ENCODE measurements at places on chromosomes 5 and 9.
A peak's percentile ranks its signal among the peaks of the same experiment; 100 is the strongest.

DNA sequence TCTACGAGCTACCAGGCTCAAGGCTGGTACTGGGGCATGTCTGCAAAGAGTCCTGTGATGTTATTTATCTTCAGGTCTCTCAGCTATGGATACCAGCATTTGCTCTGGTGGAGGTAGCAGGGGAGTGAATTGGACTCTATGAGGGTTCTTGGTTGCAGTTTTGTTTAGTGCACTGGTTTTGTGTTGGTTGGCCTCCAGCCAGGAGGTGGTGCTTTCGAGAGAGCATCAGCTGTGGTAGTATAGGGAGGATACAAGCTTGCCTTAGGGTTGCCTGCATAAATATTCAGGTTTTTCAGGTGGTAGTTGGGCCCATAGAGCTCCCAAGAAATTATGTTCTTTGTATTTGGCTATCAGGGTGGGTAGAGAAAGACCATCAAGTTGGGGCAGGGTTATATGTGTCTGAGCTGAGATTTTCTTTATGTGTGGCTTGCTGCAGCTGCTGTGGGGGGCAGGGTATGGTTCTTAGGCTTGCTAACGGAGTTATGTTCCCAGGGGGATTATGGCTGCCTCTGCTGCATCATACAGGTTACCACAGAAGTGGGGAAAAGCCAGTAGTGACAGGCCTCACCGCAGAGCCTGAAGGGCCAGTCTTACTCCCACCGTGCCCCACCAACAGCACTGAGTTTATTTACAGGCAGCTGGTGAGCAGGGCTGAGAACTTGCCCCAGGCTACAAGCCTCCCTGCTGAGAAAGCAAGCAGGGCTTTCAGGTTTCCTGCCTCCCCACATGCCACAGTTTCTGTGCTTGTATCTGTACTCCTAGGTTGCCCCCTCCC, 9.7 kb upstream of the RIOK2 start:
- DNase-seq, result no peak

GRCh38 chr9:68489646-68490045, 51.0 kb downstream of the TMEM252 start:
- DNase-seq, result no peak

DNA sequence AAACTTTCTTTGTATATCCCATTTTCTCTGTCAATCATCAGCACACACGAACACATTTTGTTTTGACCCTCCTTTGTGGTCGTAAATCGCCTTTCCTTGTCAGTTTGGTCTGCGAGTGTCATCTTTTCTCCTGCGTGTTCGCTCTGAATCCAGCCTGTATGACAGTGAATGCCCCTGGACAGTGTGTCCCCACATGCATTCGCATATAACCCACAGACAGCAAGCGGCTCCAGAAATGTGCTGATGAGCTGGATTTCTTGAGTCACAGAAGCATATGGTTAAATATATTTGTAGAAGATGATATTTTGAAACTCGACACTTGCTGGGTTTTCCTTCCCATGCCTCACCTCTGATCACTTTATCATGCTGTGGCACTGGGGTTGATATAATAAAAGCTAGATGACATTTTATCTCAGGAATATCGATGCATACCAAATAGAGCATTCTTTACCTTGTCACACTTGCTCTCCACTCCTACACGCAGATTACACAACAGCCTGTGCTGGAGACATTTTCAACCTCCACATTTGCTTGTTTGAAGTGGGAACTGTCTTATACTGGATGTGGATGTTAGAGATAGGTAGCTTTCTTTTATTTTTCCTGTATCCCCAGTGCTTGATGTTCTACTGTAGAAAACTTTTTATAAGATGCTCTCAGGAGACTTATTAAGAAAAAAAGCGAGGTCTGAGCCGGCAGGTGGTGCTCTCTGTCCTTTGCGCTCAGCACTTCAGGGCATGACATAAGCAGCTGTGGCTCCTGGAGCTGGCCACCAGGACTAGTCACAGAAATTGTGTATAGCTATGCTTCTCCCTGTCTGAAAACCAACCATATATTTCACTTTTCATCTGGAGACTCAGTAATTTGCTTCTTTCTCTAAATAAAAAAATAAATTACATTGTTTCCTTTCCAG, 215.1 kb downstream of the SH3GL2 start:
- no peak for DNase-seq

DNA sequence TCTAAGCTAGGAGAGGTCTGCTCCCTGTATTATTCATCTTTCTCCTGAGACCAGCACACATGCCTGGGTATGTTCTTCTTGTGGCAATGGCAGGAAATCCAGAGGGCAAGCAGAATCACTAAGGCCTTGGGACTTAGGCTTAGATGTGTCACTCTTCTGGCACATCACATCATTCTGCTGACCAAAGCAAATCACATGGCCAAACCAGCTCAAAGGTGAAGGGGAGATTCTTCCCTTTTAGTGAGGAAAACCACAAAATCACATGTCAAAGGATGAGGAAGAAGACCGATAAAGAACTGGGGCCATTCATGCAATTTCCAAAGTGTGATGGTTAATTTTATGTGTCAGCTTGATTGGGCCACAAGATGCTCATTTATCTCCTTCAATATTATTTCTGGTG, 5.7 kb upstream of the AGGF1 start:
- no peak for DNase-seq

DNA sequence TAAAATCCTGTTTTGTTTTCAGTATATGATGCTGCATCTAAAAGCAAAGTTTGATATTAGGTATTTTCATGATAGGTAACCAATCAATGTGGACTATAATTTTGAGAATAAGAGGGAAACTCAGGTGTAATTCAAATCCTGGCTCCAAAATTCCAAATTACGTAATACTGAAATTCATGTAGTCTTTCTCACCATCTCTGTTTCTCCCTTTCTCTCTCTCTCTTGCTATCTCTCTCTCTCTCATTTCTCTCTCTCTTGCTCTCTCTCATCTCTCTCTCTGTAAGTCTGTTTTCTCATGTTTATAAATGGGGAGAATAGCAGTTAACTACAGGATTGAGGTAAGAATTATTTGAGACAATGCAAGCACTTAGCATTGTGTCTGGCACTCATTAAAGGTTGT, 401.1 kb upstream of the TLE4 start:
- no peak for DNase-seq

- no peak for DNase-seq
Measured at GRCh38 chr9:137804908-137805630, 72.5 kb upstream of the CACNA1B start.

GRCh38 chr5:150604010-150604409, 36.5 kb upstream of the SYNPO start:
- no peak for DNase-seq

GRCh38 chr5:66285343-66285922, 141.3 kb downstream of the SREK1 start:
- no peak for DNase-seq

DNA sequence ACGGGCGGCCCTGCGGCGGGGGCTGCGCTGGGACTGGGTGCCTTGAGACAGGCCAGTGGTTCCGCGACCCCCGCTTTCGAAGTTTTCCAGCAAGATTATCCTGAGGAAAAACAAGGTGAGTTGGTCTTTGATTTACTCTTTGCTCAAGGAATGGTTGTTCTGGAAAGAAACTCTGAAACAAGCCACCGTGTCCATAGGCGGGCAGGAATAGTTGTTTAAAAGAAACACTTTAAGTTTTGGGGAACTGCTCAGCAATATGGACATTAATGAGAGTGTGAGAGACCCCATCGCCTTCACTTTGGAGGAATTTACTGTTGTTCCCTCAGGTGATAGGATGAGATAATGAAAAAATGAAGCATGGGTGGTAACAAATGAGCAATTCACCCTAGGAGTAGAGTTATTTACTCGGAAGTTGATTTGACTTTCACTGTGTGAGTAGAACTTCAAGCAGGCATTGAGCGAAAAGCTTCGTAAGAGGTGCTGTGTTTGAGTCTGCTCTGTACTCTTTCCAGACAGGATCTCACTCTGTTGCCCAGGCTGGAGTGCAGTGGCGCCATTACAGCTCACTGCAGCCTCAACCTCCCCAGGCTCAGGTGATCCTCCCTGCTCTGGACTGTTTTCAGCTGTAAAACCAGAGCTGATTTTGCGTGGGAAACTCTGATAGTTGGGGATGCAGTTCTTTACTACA, 1.1 kb downstream of the DMRTA1 start:
- no peak for DNase-seq

- no peak for DNase-seq
Measured at GRCh38 chr5:147935032-147935431, 28.7 kb upstream of the C5orf46 start.

DNA sequence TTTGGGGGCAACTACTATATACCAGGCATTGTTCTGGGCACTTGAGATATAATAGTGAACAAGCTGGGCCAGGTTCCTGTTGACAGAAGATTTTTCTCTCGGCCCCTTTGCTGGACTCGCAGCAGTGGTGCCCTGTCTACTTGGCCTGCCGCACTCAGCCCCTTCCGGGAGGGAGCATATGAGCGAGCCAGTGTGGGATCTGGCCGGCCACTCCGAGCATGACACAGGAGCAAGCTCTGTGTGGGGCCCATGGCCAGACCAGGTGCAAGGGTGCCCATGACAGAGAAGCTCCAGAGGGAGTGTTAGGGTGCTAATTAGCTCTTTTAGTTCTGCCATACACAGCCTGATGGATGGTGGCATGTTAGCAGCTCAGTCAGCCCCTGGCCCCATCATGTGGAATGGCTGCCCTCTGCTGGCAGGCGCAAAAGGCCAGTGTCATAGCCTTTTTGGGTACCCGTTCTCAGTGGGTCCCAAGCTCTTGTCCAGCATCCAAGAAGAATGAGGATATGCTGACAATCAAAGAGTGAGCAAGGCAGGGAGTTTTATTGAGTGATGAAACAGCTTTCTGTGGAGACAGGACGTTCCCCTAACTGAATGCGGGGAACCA, 9.3 kb upstream of the KIF4B start:
- no peak for DNase-seq

DNA sequence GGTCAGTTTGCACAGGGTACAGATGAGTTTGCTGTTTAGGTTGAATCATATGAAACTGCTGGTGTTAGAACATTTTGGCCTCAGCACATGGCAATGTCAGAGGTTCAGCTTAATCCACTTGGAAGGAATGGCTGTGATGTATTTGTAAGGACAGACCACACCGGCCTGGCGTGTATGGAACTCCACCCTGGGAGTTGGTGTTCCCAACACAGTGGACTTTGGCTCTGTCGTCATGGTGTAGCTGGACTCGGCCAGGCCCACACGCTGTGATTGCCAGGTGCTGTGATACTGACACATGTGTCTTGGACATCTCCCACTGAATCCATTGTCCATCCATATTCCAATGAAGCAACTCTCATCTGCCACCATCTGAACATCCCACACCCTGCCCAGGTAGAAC, 90.3 kb downstream of the ZNF618 start:
- no peak for DNase-seq

- no peak for DNase-seq
Measured at GRCh38 chr9:37010180-37010579, 23.9 kb downstream of the PAX5 start.

- no peak for DNase-seq
Measured at GRCh38 chr9:80175286-80176150, 603.8 kb downstream of the TLE4 start.

- DNase-seq, result peak; percentile 19
Measured at GRCh38 chr9:9942764-9943424, 669.9 kb downstream of the PTPRD start.

- no peak for DNase-seq
Measured at GRCh38 chr9:22031655-22032411, 22.7 kb upstream of the CDKN2B start.

- DNase-seq, result no peak
Measured at GRCh38 chr5:132628814-132629213, 29.2 kb upstream of the IL13 start.

- no peak for DNase-seq
Measured at GRCh38 chr5:181052672-181053487, 12.8 kb downstream of the BTNL9 start.

DNA sequence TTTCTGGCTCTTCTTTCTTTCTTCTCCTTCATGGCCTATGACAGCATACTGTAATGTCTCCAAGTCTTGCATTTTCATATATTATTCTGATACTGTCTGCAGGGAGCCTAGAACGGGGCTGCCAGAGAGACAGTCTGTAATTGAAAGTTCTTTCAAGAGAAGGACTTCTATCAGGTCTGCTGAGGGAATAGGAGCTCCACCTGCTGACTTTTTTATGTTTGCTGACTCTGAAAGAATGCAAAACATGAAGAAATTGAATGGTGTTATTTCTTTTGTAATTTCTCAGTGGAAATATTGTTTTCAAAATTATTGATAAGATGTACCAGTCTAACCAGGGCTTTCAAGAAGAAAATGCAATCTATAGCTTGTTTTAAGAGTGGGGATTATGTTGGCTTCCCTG, 121.9 kb upstream of the RFX3 start:
- DNase-seq, result no peak

DNA sequence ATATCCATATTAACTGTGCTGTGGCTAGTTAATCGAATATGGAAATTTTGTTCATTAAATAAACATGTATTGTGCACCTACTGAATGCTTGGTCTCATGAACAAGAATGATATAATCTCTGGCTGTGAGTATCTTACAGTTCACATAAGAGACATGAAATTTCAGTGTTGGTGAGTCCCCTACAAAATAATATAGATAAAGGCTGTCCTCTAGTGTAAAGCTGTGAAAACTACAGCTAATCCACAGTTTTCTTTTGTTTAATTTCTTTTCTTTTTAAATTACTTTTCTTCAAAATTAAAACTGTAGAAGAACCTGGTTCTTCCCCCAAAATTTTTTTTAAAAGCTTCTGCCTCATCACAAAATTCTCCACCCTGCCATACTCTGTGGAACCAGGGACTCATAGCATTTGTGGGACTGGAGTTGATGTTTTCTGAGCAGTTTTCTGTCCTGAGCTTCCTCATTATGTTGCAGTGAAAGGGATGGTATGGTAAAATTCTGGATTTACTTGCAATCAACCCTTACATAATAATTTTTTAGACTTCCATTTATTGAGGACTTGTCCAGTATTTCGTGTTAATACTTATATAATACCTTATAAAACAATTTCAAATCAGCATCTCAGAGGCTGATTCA, 135.0 kb downstream of the STK32A start:
- DNase-seq, result no peak

DNA sequence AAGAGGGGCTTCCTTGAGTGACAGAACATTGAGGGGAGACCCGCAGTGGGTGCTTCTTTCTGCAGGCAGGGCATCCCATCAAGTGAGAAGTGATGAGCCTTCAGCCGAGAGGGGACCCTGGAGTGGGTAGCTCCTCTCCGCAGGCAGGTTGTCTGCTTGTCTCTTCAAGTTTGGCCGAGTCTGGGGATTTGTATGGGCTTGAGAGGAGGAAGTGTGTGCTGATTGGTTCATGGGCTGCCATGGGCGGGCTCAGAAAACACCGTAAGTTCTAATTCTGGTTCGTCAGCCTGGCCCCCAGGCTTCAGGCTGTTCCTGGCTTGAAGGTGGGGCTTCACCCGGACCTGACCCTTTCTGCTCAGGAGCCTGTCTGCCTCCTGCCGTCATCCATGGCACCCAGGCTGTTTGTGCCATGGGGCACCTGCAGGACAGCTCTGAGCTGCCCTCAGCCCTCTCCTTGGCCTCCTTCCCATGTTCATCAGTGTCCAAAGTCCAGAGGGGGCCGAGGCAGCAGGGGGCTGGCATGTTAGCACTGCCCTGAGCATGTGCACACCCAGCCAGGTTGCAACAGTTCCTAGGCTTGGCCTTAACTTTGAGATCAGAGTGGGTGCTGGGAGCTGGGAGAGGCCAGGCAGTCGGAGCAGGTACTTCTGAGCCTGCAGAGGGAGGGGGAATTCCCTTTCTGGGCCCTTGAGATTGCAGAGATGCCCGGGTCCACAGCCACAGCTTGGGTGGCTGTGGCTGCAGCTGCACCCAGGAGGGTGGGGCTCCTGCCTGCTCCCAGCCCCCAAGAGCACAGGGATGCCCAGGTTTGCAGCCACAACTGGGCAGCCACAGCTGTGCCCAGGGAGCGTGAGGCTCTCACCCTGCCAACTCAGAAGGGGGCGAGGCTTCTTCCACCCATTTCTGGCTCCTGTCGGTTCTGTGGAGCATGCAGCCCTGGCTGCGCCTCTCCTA, 13.5 kb upstream of the DHFR start:
- no peak for DNase-seq

Data from effector CD4-positive, alpha-beta T cell (primary cell).